ENCODE measurements at places on chromosomes 5 and 9.

DNA sequence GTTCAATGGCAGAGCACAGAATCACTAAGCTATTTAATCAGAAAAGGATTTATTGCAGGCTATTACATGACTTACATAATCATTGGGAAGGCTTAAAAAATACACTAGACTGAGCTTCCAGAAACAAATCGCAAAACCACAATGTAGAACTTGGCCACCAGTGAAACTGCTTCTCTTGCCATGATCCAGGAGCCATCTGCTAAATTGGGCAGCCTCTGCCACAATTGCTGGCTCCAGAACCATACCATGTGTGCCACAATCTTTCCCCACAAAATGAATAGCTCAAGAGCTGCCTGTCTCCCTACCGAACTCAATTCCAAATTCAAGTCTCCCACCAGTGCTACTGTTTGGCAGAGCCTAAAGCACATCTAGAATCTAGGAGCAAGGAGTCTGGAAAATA is 9.8 kb upstream of the ERAP1 start:
- no peak for DNase-seq

DNA sequence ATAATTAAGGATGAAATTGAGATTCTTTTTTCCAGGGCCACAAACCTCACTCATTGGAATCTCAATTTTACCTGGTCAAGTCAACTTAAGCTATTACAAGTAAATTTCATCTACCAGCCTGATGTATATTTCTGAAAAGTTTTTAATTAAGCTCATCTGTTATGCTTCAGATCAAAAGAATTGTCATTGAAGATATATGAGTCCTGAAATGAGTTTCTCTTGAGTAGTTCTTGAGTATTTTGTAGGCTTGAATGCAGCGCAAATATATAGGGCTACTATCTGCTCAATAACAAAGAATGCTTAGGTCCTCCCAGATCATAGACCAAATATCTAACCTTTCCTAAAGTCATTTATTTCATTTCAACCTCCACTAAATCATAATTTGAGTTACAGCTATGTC is 482.2 kb upstream of the ST8SIA4 start:
- no peak for DNase-seq

- DNase-seq, result no peak
Observed at GRCh38 chr9:8494571-8494970, 695.0 kb upstream of the DMAC1 start.

DNA sequence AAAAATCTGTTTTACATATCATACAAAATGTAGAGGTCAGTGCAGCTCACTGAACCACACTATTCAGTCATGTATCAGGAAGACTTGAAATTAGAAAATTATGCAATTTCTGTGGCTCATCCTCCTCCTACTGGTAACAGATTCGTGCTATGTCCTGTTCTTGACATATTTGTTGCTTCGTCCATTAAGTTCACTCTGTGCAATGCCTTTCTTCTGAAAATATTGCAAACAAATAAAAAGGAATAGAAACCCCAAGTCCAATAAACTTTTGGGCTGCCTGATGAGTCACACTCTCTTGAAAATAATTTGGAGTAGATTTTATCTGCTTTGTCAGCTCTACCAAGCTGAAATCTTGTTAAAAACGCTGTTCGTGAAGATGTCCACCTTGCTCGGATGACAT is 391.2 kb downstream of the RAB3C start:
- DNase-seq, result no peak

GRCh38 chr5:80172067-80172695 is 83.7 kb downstream of the SERINC5 start:
- no peak for DNase-seq

DNA sequence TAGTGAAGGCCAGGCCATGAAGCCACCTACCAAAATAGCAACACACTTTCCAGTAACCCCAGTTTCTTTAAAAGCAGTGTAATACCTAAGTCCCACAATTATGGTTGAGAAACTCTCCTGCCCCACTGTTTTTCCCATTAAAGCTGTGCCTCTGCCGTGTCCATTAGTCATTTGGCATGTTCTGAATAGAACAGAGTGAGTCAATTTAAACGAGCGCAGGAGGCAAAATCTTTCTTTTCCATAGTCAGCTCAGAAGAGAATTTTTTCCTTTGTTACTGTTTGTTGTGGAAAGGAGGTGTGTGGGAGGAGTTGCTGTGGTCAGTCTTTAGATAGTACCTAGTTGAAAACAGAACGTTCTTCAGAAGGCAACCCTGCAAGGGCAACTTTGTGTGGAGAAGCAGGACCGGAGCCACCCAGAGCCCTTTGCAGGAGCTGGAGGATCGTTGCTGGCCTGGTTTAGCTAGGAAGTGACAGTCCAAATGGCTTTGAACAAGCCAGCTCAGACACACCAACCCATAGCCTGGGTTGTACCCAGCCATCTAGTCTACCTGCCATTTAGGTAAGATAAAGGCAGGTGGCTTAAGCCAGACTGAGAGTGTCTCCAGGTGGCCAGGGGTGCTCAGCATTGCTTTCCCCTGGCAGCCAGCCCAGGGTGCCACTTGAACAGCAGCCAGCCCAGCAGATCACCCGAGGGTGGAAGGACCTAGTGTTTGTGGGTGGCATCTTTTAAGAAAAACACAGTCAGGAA is 30.4 kb downstream of the GADD45G start:
- no peak for DNase-seq

- DNase-seq, result no peak
Observed at GRCh38 chr9:105144841-105145240, 99.6 kb upstream of the SLC44A1 start.

DNA sequence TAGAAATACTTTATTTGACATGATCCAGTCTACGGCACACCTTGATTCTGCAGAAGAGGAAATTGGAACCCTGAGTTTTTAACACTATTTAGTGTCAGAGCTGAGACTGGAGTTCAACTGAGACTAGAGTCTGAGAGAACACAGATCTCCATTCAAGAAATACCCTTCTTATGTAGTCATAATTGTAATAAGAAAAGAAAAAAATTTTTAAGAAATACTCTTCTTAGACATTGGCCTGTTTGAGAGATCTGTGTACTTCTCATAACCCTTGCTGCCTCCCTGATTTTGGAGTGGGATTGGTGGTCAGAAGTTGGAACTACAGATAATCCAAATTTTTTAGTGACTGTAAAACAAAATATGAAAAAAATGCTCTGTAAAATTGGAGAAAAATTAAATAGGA is 253.4 kb downstream of the ARRDC3 start:
- no peak for DNase-seq

DNA sequence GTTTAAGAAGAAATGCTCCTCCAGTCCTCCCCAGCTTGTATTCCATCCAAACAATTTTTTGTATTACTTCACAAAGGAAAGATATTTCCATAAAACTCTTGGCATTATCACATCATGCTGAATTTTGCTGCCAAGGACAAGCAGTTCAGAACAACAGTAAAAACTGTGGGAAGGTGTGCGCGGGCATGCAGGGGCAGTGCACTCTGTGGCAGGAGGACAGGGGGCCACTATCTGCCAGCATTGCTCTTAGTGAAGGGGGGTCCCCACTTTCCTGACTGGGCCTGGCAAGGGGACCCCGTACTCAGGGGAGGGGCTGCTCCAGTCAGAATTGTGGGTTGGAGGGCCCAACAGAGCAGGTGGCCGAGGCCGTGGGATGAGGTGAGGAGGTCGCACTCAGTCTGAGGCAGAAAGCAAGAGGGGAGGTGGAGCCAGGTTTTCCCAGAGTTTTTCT is 32.8 kb downstream of the ANGPTL2 start:
- no peak for DNase-seq

GRCh38 chr9:113978725-113979342 is 99.3 kb downstream of the AMBP start:
- DNase-seq, result no peak

- no peak for DNase-seq
Observed at GRCh38 chr5:147565524-147565923, 55.7 kb upstream of the DPYSL3 start.

DNA sequence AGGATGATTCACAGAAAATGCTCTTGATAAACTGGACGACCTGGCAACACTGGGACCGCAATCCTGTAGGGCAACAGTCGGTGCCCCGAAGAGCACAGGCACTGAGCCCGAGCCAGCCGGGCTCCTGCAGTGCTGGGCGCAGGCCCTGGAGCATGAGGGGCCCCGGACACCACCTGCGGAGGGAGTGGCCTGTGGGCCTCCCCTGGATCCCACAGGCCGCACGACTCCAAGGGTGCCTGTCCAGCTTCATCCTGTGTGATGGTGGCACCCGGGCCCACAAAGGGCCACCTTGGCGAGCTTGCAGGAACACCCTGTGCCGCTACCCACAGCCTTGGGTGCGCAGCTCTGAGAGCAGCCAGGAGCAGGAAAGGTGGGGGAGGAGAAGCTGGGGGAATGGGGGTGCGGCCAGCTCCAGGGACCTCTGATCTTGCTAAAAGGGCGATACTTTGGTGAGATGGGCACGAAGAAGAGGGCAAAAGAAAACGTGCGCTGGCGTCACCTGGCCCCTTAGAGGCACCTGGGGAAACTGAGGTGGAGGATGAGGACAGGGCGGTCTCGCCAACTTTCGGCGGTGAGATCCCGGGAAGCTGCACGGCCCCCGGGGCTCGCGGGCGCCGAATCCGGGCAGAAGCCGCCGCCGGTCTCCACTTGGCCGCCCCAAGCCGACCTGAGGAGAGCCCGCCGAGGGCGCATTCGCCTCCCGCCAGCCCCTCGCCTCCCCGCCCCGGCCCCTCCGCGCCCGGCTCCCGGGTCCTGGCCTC is 722 bp downstream of the TBC1D9B start:
- no peak for DNase-seq

- no peak for DNase-seq
Observed at GRCh38 chr5:120778491-120779484, 314.7 kb downstream of the PRR16 start.

DNA sequence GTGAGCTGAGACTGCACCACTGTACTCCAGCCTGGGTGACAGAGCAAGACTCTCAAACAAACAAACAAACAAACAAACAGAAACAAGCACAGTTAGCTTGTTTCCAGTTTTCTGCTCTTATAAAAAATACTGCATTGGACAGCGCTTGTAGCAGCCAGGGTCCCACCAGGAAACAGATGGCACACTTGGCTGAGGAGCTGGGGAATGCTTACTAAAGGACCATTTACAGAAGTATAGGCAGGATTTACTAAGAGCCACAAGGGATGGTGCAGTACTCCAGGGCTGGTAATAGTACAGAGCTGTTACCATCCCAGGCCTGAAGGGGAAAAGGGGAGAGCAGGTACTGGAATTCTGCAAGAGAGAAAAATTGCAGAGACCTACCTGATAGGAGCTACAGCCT is 5.2 kb upstream of the ANKS6 start:
- DNase-seq, result no peak

GRCh38 chr5:73969195-73970036 is 343.4 kb downstream of the ARHGEF28 start:
- no peak for DNase-seq

GRCh38 chr5:153797484-153797883 is 241.2 kb downstream of the FAM114A2 start:
- no peak for DNase-seq

DNA sequence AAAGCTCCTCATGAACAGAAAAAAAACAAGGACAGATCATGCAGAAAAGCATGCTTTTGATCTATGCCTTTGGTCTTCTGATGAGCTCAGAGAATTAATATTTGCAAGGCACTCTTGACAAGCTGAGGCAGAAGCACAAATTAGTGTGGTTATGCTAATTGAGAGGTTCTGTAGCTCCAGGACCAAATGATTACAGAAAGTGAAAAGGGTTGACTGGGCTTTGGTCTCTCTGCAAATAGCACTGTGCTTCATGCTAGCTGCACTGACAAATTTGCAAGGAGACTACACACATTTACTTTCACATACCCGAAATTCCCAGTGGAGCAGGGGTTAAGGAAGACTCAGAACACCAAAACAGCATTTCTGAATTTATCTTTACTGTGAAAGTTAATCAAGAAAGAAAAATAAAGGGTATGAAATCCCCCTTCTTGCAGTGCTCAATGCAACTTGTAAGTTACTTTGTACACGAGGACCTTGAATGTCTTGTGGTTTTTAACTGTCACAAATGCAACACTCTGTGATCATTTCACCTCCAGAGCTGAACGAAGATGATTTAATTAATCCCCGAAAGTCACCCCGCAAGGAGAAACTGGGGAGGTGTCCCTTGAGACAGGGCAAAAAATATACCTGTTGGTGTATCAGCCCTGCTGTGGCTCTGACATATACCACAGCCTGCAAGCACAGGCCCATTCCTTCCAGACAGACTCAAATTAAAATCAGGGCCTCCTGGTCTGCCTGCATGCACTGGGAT is 11.9 kb downstream of the RAPGEF1 start:
- DNase-seq, result no peak

DNA sequence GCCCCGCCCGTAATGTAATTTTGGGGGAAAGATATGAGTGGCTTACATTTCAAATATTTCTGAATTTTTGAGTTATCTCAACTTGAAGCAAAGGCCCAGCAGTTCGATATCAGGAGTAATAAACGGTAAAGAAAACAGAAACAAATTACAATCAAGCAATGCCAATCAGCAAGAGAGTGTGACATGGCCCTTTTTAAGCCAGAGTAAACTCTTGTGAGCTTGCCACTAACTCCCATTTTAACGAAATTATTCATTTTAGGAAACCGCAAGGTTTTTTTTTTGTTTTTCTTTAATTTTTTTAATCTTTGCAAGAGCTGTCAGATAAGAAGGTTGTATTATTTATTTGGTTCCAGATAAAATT is 17.6 kb upstream of the CDK7 start:
- DNase-seq, result no peak

GRCh38 chr5:96516631-96517071 is 83.6 kb upstream of the PCSK1 start:
- peak; percentile 8 for DNase-seq

GRCh38 chr5:3392306-3392939 is 203.2 kb upstream of the IRX1 start:
- no peak for DNase-seq

DNA sequence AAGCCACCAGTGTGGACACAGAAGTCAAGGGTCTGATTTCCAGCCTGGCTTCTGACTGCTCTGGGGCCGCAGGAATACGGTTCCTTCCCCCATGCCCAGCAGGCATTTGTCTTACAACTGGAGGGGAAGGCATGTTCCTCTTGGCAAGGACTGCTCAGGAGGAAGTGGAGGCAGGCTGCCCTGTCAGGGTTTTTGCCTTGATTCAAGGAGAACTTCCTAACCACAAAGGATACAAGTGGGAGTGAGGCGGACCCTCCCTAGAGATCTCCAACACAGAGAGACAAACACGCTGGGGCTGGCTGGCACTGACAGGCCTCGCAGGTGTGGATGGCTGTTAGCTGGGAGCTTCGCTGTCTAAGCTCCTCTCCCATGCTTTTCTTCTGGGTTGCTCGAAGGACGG is 19.1 kb downstream of the TGFBI start:
- DNase-seq, result no peak
